ENCODE measurements at places on chromosomes 4 and X.

DNA sequence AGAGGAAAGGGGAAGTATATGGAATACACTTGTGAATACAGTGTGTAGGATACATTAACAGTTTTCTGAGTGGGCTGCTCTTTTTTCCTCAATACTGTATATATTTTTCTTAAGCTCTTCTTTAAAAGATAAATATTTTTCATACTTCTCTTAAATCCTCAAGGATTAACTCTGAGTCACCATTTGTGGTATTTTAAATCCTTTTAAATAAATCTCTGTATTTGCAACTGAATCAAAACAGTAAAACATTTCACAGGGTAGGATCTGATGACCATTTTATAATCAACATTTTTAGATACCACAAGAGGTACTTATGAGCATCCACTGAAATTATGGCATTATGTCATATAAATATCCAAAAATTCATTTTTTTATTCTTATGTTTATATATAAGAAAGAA, 87.6 kb downstream of the GAB1 start:
- no peak for DNase-seq

DNA sequence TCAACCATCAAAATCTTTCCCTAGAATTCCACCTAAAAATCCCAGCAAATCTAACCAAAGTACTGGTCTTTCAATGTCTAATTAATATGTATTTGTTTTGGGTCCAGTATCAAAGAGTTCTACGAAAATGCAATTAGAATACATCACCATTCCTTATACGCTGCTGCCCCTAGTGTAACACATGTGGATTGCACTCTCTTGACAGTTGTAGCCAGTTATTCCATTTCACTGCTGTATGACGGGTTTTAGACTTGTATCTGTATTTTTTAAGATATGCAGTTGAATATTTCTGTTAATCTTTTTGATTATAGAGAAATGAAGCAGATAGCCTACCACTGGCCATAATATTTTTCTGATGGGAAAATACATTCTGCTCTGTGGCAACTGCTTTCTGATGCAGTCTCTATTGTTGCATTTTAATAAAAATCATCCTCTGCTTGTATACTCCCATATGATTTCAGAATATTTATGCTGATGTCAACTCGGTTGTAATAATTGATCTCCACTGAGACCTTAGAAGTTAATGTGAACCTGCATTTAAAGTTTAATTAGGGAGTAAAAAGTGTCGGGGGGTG, 17.1 kb upstream of the PAGE2B start:
- DNase-seq, result peak; percentile 15

GRCh38 chrX:19744231-19744630, 143.2 kb downstream of the SH3KBP1 start:
- DNase-seq, result no peak

DNA sequence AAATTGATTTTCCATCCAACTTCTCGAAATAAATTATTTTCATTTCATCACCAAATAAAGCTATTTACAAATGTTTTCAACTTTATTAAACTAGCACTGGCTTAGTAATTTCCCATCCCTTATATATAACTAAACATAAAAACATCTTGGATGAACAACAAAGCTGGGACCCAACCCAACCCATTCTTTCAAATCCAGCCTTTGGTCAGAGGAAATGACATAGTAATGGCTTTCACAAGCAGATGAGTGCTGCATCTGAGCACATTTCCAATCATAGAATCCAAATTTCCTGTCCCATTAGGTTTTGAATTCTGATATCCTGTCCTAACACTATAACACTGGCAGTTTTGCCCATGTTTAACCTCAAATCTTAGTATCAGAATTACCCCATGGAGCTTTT, 7.9 kb upstream of the EMCN start:
- DNase-seq, result no peak

DNA sequence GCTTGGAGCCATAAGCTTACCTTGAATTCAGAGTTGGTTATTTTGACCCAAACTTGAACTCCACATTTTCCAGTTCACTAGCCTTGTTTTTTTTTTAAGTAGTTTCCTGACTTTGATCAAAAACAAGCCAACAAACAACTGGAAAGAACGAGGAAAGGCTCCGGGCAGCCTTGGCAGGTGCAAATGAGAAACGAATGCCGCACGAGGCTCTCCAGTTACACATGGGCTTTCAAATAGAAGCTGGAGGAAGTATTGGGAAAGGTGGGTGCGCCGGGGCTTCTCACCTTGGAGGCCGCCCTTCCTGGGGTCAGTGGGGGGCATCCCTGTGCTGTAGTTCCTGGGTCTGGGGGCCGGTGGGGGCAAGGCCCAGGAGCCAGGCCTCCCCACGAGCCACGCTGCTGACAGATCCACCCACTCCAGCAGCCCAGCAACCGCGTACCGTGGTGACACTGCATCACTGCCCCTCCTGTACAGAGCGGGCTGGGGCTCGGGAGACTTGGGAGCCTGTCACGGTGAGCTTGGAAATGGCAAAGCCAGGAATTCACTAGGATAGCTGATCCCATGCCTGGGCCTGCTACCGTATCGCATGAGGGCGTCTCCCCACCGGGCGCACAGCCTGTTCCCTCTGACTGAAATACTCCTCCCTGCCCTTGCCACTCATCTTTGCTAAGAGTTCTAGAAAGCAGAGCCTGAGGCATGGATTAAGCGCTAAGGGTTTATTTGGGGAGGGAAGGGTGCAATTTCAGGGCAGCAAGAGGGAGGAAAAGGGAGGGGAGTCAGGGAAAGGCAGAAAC, 50.9 kb upstream of the ADRA2C start:
- DNase-seq, result no peak

- DNase-seq, result no peak
These were observed 275.2 kb downstream of the TRIML1 start for GRCh38 chr4:188414441-188414840.

GRCh38 chr4:149711593-149712365, 103.9 kb downstream of the IQCM start:
- DNase-seq, result no peak

- DNase-seq, result no peak
These were observed 2.4 kb downstream of the MEPE start for GRCh38 chr4:87835197-87835596.

GRCh38 chr4:1349359-1350168, 2.6 kb downstream of the UVSSA start:
- no peak for DNase-seq

DNA sequence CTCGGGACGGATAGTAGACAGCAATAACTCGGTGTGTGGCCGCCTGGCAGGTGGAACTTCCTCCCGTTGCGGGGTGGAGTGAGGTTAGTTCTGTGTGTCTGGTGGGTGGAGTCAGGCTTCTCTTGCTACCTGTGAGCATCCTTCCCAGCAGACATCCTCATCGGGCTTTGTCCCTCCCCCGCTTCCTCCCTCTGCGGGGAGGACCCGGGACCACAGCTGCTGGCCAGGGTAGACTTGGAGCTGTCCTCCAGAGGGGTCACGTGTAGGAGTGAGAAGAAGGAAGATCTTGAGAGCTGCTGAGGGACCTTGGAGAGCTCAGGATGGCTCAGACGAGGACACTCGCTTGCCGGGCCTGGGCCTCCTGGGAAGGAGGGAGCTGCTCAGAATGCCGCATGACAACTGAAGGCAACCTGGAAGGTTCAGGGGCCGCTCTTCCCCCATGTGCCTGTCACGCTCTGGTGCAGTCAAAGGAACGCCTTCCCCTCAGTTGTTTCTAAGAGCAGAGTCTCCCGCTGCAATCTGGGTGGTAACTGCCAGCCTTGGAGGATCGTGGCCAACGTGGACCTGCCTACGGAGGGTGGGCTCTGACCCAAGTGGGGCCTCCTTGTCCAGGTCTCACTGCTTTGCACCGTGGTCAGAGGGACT, 5.7 kb upstream of the MSANTD1 start:
- no peak for DNase-seq

- DNase-seq, result no peak
These were observed 6.7 kb downstream of the NRK start for GRCh38 chrX:105829011-105829410.

DNA sequence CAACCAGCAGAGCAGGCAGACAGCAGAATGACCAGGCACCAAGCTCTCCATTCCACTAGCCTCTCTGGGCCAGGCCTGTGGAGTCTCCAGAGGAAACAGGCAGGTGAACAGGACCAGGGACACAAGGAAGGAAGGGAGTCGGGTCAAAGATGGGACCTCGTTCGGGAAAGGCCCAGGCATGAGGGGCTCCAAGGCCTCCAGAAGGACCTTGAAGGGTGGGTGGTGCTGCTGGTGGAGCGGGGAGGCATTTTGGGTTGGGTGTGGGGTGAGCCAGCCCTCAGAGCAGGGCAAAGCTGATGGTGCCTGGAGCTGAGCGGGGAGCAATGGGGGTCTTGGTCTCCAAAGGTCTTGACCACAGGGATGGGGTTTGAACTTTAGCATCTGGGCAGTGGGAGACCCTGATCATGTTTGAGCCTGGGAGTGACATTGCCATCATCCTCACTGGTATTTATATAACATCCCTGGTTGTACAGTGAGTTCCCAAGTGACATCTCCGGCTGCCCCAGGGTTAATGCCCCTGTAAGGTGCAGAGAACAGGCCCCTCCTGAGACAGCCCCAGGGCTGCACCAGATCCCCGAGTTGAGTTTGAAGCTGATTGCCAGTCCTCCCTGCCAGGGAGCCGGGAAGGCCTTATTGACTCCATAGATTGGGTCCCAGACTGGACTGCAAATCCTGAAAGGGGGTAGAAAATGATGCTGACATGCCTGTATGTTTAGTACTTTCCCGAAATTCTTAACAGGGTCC, 52.7 kb downstream of the PSAPL1 start:
- DNase-seq, result no peak

DNA sequence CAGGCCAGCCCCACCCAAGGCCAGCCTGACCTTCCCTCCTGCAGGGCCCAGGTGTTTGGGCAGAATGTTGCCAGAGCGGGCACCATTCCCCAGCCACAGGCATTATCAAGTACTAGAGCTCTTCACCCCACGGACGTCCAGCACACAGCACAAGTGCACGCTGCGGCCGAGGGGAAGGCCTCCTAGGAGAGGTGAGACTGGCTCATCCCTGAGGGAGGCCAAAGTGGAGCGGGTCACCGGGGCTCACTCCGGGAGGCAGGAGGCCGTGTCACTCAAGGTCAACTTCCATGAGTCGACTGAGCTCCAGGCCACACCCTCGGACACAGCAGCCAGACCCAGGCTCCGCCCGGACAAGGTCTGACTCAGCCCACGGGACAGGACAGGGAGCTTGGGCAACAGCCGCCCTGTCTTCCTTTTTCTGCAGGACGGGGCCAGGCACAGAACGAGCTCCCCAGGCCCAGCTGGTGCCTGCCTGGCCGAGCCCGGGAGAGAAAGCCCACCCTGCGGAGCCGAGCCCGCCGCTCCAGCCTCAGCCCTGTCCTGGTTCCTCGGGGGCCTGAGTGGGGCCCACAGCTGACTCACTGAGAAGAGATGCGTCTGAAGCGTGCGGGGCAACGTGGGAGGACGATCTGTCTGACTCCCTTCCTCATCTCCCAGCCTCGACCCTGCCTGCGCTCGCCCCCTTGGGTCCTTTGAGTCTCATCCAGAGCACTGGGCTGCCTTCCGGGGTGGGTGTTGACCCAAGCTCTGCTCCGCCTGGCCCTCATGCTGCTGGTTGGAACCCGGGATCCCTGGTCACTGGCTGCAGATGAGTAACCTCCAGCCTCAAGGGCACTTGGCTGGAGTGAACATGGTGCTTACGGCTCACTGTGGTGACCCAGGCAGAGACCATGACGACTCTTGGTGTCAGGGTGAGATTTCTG, 1.6 kb downstream of the SLC49A3 start:
- DNase-seq, result peak; percentile 71

DNA sequence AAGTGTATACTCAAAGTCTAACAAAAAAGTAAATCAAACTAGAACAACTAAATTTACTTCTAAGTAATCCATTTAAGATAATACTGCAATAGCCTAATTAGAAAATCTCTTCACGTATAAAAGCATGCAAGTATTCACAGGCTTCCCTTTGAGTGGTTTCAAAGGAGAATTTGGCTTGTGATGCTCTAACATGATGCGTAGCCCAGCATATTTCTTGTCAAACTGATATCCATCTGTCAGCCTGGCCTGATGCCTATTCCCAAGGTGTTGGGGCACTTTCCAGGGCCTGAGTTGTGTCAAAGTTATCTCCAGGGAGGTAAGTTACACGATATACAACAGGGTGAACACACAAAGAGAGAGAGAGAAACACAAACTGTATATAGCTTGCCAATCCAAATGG, 287.0 kb upstream of the MAGEB18 start:
- DNase-seq, result no peak

GRCh38 chrX:11364835-11365234, 71.6 kb downstream of the AMELX start:
- no peak for DNase-seq

DNA sequence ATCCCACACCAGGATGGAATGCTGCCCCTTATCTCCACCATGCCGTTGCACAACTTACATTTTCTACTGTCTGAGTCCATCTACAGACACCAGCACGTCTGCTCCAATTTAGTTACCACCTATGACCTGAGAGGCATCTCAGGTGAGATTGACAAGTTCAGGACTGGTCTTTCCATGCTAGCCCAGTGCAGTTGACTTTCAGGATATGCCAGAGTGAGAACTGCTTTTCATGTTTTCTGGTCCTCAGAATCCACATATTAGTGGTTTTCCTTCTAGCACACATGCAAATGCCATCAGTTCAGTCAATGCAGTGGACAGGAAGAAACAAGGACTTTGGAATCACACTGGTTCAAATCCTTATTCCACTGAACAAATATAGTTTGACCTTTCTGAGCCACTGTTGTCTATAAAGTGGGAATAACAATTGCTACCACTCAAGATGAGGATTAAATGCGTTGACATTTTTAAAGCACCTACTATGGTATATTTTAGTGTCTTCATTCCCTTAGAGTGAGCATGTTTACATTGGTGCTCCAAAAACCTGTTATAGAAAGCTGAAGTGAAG, 38.1 kb upstream of the ANXA3 start:
- DNase-seq, result no peak

GRCh38 chrX:68177542-68177941, 255.8 kb downstream of the OPHN1 start:
- no peak for DNase-seq

DNA sequence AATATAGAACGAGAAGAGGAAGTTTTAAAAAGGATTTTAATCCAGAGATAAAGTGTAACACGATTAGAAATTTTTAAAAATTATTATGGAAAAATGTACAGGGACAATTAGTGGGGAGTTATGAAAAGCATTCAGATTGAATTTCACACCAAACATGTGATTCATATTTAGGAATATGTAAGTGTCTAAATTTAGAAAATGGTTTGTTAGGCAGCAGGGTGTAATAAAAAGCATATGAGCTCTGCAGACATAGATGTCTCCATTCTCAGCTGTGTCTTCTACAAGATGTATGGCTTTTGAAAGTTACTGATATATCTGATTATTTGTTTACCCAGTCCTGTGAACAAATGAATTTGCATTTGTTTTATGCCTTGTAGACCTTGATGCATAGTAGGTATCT, 638.9 kb upstream of the AGA start:
- DNase-seq, result no peak
